ENCODE measurements at places on chromosomes 3 and 15.
A peak's percentile ranks its signal among the peaks of the same experiment; 100 is the strongest.

DNA sequence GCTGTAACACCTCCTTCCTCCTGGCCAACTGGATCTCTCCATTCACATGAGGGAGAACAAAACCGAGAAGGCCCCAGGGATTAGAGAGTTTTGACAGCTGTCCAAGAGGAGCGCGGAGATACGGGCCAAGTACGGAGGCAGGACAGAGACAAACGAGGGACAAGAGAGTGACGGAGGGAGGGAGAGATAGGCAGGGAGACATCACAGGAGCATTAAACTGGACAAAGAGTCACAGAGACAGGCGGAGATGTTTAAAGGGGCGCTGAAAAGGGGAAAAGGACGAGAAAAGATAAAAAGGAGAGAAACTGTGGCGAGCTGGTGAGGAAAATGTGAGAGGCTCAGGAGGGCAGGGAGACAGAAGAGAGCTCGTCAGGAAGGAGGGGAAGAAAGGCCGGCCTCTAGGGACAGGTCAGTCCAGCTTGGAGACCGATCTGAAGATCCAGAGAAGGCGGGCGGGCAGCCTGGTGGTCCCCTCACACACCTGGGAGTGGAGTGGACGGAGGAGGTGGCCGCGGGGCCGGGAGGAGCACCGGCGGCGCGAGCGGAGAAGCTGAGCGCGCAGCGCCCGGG, 40.5 kb upstream of the ROPN1 start:
- DNase-seq, result peak; percentile 39

DNA sequence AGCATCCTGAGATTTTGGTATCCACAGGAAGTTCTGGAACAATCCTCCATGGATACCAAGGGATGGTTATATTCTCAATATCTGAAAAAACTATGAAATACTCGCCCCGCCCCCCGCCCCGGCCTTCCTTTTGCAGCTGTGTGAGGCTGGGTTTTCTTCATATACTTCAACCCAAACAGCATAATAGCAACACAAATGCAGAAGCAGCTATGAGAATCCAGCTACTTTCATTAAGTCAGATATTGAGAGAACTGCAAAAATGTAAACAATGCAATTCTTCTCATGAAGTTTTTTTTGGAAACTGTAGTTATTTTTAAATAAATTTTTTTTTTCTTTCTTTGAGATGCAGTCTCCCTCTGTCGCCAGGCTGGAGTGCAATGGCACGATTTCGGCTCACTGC, 10.9 kb upstream of the IDH2 start:
- no peak for DNase-seq

DNA sequence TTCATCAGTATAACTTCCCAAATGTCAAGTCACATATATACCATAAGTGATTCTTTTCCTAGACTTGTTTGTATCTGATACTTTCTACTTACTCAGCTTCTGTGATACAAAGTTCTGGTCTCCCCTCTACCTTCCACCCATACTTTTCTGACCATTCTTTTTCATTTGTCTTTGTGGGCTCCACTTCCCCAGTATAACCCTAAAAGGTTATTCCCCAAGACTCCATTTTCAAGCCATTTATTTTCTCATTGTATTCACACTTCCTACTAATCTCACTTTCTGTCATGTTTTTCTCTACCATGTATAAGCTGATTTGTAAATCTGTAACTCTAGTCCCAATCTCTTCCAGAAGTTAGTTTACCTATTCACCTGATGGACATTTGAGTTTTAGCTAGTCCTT, 34.0 kb downstream of the IQCB1 start:
- no peak for DNase-seq

- peak; percentile 21 for DNase-seq
Observed at GRCh38 chr15:91706322-91707032, 147.0 kb upstream of the SLCO3A1 start.

GRCh38 chr15:78155355-78155939, 6.3 kb downstream of the IDH3A start:
- peak; percentile 6 for DNase-seq

DNA sequence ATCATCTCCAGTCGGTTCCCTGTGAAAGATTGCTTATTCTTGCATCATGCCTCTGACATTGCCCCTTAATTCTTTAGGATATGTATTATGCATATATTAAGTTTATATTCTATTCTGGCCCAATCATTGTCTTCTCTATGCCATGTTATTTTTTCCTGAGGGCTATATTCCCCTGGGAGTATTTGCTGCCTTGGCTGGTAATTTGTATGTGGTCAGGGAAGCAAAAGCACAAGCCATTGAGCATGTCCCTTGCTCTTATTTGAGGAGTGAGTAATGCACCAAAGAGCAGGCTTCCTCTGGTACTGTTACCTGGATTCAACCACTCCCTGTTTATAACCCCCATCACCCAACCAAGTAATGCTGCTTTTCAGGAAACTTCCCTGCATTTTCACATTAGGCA, 36.3 kb downstream of the STAC start:
- DNase-seq, result no peak

GRCh38 chr3:142115867-142116668, 33.3 kb downstream of the TFDP2 start:
- DNase-seq, result no peak
